Immature natural killer cell (primary cell): ENCODE measurements at places on chromosomes 11 and 22.

GRCh38 chr11:28618416-28618815 is 510.2 kb downstream of the METTL15 start:
- no peak for DNase-seq

DNA sequence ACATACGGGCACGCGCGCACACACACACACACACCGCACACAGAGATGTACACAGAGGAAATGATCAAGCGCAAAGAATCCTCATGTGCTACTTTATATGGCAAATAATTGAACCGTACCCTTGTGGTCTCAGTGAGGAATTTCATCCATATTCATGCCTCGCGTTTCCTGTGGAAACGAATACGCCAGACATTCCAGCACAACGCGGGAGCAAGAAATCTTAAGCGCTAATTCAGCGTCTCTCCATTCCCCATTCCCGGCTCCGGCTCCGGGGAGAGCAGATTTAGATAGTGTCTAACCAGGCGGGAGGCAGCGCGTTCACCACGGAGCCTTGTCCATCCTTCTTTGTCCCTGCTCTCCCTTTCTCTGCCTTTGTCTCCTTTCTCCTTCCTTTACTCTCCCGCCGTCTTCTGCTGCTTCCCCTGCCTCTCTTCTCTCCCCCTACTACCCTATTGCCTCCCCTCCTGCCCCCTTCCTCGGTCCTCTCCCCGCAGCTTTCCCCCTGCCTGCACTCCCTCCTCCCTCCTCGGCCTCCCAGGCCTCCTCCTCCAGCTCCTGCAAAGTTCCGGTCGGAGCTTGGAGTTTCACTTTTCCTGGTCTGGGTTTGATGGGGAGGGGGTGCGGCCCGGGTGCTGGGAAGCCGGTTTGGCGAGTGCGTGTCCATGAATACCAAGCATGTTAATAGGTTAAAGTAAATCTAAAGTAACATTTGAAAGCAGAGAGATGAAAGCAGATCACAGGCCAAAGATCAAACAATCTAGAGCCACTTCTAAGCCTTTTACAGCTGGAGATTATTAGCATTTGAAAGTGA is 579.3 kb downstream of the BUD13 start:
- no peak for DNase-seq

GRCh38 chr11:72778535-72779494 is 15.0 kb downstream of the STARD10 start:
- no peak for DNase-seq

- no peak for DNase-seq
Measured at GRCh38 chr11:35090125-35090524, 48.8 kb upstream of the CD44 start.

GRCh38 chr22:42078469-42079318 is 806 bp upstream of the SMDT1 start:
- no peak for DNase-seq

GRCh38 chr11:68324241-68324640 is 11.8 kb downstream of the LRP5 start:
- DNase-seq, result no peak

DNA sequence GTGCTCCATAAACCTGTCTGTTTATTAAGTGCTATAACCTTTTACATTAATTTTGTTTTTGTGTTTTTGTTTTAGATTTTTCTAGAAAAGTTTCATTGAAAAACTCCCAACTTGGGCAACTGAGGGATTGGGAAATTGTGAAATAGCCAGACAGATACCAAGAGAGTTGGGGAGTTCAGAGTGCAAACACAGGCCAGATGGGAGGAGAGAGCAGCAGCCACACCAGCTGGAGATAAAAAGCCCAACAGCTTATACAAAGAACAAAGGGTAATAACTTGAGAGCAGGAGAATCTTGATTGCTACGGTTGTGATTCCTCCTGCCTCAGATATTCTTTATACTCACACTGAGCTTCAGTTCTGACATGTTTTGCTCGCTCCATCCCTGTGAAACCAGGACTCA is 1642.2 kb downstream of the LRRC4C start:
- DNase-seq, result no peak

DNA sequence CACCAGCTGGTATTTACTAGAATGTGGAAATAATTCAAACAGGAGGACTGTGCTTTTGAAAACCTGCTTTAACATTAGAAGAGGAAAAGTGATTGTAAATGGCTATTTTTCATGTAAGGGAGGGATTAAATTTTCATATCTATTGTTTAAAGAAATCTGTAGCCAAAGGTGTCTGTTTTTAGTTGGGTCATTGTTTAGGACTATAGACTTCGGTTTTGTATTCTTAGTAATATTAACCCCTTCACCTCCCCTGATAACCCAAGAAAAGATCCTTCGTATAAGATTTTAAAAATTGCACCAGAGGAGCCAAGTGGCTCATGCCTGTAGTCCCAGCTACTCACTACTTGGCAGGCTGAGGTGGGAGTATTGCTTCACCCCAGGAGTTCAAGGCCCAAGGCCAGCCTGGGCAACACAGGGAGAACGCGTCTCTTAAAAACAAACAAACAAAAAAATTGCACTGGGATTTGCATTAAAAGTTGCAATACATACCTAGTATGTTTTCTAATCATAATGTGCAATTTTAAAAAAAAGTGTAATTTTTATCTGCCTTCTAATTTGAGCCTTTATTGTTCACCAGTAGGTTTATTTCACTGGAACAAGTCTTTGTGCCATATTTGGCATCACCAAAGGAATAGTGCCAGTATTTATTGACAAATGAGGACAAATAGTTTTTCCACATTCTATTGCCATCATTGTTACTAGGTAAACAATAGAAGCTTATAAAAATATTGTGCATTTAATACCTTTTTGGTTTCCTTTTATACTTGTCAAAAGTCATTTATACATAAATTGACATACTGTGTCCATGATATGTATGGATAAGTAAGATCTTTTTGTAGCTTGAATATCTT is 34.3 kb downstream of the MTMR3 start:
- DNase-seq, result no peak

DNA sequence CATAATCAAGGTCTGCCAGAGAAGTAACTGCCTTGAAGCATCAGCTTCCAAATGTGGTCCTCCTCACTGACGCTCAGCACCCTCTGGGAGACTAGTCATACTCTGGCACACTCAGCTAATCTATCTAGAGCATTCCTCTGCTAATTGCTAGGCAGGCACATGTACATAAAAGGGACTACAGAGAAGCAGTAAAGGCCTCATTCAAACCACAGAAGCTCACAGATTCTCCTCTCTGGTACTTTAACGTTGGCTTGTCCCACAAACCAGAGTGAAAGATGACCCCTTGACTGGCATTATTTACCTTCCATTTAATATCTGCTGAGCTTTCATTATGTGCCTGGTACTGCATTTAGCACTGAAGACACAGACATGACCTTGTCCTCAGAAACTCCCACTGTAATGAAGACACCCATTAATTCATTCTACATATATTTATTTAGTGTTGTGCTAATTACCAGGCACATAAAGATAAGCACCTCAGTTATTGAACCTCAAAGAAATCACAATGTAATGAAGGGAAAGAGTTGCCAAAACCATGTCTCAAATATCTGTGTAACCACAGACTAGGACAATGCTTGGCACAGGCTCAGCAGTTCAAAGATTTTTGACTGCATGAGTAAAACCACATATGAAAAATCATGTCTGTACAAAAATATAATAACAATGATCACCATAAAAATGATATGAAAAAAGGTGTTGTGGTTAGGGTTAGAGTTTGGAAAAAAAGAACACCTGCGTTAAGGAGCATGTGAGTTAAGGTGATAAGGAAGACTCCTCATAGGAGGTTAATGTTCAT is 550.4 kb downstream of the DLG2 start:
- no peak for DNase-seq

GRCh38 chr11:87368858-87369480 is 331.2 kb downstream of the TMEM135 start:
- DNase-seq, result no peak

DNA sequence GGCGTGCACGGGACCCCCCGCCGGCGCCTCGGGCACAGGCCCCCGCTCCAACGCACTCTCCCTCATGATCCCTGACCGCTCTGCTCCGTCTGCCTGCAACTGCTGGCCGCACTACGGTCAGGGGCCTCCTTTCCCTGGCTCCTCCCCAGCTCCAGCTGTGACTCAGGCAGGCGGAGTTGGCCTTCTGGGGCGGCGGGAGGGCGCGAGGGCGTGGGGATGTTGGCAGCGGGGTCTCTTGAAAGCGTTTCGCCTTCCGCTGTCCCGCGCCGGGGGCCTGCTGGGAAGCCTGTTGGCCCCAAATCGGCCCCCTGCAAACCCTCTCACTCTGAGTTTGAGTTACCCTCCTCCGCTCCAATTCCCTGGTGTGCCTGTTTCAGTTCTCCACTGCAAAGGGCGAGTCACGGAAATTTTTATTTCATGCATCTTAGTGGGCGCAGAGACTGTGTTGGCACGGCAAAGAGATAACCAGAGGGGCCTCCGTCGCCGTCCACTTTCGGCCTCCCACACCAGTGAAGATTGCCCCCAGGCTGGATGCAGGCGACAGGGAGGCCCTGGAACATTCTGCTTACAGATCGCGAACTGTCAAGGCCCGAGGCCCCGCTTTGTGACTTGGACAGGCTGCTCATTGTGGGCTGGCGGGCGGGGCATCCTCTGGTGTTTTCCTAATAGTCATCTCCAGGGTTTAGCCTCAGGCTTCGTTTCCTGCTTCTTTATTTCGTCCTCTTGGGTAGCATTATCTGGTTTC is at the start of gene CAVIN3:
Gene CAVIN3 (minus strand): TSS at position 91 of the 745 bp plus-strand sequence. CDS start 25 bp downstream, at position 66.
- no peak for DNase-seq

- no peak for DNase-seq
Measured at GRCh38 chr22:33918676-33919365, 1.5 kb downstream of the LARGE1 start.

DNA sequence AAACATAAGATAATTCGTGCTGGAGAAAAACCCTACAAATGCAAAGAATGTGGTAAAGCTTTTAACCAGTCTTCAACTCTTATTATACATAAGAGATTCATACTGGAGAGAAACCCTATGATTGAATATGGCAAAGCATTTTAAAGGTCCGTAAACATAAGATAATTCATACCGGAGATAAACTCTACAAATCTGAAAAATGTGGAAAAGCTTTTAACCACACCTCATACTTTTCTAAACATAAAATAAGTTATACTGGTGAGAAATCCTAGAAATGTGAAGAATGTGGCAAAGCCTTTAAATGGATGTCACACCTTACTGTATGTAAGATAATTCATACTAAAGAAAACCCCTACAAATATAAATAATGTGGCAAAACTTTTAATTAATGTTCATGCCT is 20.7 kb downstream of the PLAAT5 start:
- no peak for DNase-seq

GRCh38 chr11:17613983-17614382 is 66.9 kb downstream of the OTOG start:
- DNase-seq, result no peak

- no peak for DNase-seq
Measured at GRCh38 chr22:31588970-31589675, 72.9 kb downstream of the PISD start.

DNA sequence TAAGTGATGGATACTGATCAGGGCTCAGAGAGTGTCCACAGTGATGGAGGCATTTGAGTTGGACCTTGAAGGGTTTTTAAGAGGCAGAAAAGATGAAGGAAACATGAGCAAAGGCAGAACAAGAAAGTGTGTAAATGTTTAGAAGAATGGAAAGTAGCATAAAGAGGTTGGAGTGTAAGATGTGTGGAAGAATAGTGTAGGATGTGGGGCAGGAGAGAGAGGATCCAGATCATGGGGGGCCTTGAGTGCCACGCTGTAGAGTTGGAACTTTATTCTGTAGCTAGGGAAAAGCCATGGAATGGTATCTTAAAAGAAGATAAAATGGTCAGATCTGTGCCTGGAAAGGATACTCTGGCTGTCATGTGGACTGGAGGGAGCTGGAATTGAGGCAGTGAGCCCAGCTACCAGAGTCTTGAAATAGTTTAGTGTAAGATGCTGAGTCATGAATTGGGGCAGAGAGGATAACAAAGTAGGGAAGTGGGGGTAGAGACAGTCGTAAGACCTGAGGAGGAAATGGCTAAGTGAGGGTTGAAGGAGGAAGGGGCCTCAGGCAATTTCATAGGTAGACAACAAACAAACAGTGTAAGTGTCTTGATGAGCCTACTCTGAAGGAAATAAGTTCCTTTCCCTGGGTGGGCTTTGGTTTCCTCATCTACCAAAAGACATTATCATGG is 6.7 kb downstream of the KCNE3 start:
- no peak for DNase-seq
